Activated CD8-positive, alpha-beta memory T cell treated with anti-CD3 and anti-CD28 coated beads for 36 hours (primary cell): ENCODE measurements at places on chromosomes 13 and 19. TPM values are rescaled to one million over a fixed set of nuclear protein-coding genes. Genes with fewer than 3 reads are reported as not detected.

The SWSAP1 gene
- 1.6 TPM for total RNA-seq

The CGB3 gene
- total RNA-seq = not detected

The ZNF571 gene
- 1.7 TPM for total RNA-seq

The ACTL9 gene
- not detected for total RNA-seq

The SUPT5H gene
- 179 TPM for total RNA-seq

The AMER2 gene
- total RNA-seq = not detected

The LGALS7 gene
- total RNA-seq = not detected

The ERICH4 gene
- not detected for total RNA-seq

The KPTN gene
- 10.4 TPM for total RNA-seq

The KCNRG gene
- 0.86 TPM for total RNA-seq

The MAG gene
- total RNA-seq = not detected

The MBD3L2 gene
- total RNA-seq = not detected

The CEBPA gene
- 0.80 TPM for total RNA-seq

The SLC6A16 gene
- 0.57 TPM for total RNA-seq

The RXFP2 gene
- total RNA-seq = not detected

The SYDE1 gene
- 0.40 TPM for total RNA-seq

The KCNN4 gene
- total RNA-seq = 89.2 TPM

The CPB2 gene
- total RNA-seq = not detected

The WDR88 gene
- not detected for total RNA-seq

The SLC7A9 gene
- not detected for total RNA-seq

The ZNF587B gene
- 27.3 TPM for total RNA-seq

The PRTN3 gene
- not detected for total RNA-seq

The EPN1 gene
- total RNA-seq = 41.8 TPM

The ZFP28 gene
- 2.9 TPM for total RNA-seq

The CACNG7 gene
- total RNA-seq = not detected

The CALR3 gene
- 0.21 TPM for total RNA-seq

The REEP6 gene
- 2.3 TPM for total RNA-seq

The ETV2 gene
- 2.0 TPM for total RNA-seq

The SLAIN1 gene
- total RNA-seq = 28.7 TPM

The POU4F1 gene
- total RNA-seq = 0.08 TPM

The ZNF493 gene
- 11.4 TPM for total RNA-seq

The ELSPBP1 gene
- not detected for total RNA-seq

The KANK3 gene
- 1.0 TPM for total RNA-seq

The LRRC4B gene
- total RNA-seq = not detected

The IGFL1 gene
- not detected for total RNA-seq

The C19orf38 gene
- 0.48 TPM for total RNA-seq

The TTC9B gene
- not detected for total RNA-seq

The EFNB2 gene
- 0.15 TPM for total RNA-seq
